ENCODE measurements at places on chromosomes 11 and 22.

GRCh38 chr11:6270584-6271246 lies 11.1 kb downstream of the CCKBR start:
- no peak for DNase-seq

DNA sequence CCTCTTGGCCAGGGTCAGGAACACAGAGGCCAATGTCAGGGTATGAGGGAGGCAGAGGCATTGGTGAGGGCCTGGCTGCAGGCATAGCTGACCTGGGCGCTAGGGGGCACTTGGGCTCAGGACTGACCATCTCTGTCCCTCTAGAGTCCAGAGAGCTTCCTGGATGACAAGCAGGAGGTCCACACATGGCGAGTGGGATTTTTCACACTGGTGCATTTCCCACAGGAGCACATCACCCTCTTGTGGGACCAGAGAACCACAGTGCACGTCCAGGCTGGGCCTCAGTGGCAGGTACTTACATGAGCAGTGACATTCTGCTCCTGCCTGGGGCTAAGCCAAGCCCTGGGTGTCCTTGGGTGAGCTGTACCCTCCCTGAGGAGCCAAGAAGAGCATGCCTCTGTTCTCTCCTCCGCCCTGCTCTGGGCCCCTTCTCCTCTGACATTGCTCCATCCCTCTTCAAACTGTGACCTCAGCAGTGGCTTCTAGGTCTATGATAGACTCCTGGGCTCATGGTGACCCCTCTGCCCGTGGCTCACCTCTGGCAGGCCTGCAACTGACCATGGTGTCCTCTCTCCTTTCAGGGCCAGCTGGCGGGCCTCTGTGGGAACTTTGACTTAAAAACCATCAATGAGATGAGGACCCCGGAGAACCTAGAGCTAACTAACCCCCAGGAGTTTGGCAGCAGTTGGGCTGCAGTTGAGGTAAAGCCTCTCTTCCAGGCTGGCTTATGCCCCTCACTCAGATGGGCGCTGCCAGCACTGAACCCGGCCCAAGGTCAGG lies 46.6 kb downstream of the OTOG start:
- no peak for DNase-seq

GRCh38 chr22:28822930-28823551 lies 22.7 kb upstream of the XBP1 start:
- no peak for DNase-seq

- DNase-seq, result no peak
These were observed 4.6 kb downstream of the ADM start for GRCh38 chr11:10309163-10310093.

Measured in stimulated activated CD4-positive, alpha-beta T cell treated with anti-CD3 and anti-CD28 coated beads, Interleukin-2, amount 100 ng/mL, for 4 hours (primary cell).